Central memory CD4-positive, alpha-beta T cell (primary cell): ENCODE measurements at places on chromosomes 6 and 20.

DNA sequence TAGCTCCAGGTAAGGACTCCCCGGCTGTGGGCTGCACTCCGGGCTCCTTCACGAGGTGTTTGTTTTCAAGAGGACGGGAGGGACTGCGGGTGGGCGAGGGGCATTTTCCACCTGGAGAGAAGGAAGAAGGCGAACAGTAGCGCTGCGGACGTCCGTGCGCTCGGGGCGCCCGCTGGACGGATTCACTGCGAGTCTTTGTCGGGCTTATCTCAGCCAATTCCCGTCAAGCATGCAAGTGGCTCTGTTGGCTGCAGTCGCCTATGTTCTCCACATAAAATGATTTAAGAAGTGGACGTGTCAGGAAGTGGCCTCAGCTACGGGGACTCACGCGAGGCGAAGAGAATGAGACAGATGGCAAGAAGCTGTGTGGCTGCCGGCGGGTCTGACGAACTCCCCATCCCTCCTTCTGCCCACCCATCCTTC, 332 bp downstream of the GRIK2 start:
- no peak for DNase-seq

GRCh38 chr20:5410470-5410869, 93.7 kb upstream of the PROKR2 start:
- no peak for DNase-seq

- DNase-seq = no peak
These were observed 713.4 kb downstream of the CD109 start for GRCh38 chr6:74409447-74409846.

DNA sequence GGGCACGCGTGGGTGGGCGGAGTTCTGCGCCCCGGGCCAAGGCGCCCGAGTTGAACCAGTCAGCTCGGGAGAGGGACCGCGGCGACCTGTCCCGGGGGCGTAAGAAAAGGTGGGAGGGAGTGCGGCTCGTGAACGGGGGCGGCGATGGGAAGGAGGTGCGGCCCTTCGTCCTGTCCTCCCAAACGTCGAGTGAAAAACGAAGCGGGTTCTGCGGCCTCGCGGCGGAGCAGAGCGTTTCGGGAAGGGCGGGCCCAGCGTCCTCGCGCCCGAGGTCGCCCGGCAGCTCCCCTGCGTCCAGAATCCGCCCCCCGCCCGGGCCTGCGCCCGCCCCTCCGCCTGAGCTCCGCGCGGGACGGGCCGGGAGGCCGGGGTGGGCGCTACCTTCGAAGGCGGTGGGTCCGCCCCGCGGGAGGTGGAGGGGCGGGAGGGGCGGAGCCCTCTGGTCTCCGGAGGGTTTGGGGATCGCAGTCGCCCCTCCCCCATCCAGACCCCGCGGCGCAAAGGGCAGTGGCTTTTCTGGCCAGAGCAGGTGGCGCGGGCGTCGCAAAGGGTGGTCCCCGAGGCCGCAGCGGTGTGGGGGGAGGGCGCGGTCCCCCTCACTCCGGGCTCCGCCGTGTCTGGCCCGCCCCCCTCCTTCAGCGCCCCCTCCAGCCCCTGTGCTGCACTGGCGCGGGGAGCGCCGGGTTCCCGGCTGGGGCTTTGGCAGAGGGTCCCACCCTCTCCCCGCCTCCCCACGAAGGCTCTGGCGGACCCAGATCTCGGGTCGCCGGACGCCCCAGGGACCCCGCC, 838 bp downstream of the STMN3 start:
- peak; percentile 35 for DNase-seq

DNA sequence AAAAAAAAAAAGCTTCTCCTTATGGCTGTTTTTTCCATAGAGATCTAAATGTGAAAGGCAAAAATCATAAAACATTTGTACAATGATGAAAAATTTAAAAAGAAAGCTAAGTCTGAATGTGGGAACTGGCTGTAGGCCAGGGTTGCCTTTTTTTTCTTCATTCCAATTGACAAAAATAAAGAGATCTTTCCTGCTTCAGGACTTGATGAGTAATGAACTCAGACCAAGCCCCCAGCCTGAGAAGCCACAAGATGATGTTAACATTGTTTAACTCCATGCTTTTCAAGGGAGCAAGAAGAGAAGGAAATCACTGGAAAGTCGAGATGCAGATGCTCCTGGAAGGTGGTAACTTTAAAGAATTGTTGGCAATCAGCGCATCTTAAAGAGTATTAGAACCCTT, 41.4 kb downstream of the TRMT6 start:
- DNase-seq = no peak

DNA sequence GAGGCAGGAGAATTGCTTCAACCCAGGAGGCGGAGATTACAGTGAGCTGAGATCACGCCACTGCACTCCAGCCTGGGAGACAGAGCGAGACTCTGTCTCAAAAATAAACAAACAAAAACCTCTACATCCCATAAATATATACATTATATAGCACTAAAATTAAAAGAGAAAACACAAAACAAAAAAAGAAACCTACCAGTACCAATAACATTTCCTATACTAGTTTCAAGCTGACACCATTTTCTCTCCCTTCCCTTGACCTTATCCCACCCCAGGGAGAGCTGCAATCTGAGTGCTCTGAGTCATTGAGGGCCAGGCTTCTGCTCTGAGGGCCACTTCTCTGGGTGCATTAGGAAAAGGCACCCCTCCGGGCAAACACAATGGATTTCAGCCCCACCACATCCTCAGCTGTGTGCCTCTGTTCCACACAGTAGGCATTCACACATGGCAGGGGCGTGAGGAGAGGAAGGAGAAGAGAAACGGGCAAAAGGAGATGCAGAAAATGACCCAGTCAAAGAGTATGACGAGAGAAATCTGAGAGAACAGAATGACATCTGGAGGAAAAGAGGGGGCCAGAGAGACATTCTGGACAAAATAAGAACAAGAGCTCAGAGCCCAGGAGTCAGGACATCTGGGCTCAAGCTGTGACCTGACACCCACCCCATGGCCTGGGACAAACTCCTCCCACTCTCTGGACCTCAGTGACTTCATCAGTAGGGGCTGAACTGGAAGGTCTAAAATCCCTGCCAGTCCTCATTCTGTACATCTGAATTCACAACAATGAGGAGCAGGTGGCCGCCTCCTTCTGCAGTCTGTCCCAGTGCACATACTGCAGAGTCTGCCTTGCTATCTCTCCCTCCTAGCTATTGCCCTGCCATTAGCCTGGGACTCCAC, 18.2 kb downstream of the TRIM26 start:
- no peak for DNase-seq

DNA sequence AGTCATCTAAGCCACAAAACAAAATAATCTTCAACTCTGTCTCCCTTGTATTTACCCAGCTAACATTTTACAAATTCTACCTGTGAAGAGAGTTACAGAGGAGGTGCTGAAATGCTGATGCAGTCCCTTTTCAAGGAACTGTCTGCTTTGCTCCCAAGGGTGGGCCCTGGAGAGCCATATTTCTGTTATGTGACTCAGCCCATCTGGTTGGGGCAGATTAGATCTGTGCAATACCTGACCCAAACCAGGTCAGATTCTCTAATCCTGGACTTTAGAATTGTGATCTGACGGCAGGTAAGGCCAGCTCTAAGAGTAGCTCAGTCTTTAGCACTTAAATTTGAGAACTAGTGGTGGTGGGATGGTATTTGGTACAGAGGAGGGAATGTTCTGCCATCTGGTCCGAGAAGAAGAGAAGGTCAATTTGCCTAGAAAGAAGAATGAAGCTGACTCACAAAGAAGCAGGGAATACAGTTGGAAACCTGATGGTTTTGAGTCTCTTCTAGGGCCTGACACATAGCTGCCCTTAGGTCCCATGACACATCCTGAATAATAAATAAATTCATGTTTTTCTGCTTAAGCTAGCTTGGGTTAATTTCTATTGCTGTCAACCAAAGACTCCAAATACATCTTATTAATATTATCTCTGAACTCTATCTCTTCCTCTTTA, 8.1 kb downstream of the ZNF311 start:
- no peak for DNase-seq

- DNase-seq = no peak
These were observed 165.8 kb downstream of the KIF16B start for GRCh38 chr20:16407251-16408067.

GRCh38 chr6:16670617-16671051, 90.6 kb downstream of the ATXN1 start:
- no peak for DNase-seq

DNA sequence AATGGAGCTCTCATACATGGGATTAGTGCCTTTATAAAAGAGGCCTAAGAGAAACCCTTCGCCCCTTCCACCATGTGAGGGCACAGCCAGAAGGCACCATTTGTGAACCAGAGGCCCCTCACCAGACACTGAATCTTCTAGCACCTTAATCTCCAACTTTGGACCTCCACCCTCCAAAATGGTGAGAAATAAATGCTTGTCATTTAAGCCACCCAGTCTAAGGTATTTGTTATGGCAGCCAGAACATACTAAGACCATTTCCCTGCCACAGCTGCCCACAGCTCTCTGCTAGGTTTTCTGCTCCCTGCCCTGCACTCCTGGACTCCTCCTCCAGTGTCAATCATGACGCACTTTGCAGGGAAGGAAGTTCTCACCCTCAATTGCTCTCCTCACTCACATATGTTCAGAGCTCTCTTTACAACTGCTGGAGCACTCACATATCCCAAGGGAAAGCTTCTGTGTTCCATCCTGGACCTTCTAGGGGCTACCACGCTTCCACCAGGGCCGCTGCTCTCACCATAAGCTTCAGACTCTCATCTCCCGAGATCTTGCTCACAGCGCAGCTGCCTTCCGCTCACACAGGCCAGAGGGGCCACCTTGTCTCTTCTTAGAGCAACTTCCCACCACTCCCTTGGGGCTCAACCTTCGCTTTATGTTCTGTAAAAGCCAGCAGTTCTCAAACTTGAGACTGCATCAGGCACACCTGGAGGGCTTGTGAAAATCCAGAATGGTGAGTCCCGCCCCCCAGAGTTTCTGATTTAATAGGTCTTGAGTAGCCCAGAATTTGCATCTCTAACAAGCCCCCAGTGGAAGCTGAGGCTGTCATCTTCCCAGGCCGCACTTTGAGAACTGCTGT, 1.6 kb upstream of the LY86 start:
- DNase-seq = no peak

GRCh38 chr20:64065062-64065973, 2.3 kb downstream of the TCEA2 start:
- no peak for DNase-seq

DNA sequence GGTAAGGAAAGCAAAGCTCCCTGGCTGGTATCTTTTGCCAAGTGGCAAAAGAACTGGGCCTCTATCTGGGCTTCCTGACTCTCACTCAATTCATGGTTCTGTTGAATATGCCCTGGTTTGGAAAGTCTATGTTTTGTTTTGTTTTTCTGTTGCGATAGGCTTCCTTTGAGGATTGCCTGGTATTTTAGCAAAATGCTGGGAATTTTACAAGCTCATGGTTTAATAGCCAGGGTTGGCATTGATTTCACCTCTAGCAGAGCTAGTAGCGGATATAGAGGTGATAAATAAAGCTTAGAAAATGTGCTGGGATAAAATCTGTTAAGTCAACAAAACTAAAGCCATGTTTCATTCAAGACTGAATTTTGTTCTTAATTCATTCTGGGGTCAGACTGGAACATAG, 109.9 kb downstream of the RNF144B start:
- no peak for DNase-seq

DNA sequence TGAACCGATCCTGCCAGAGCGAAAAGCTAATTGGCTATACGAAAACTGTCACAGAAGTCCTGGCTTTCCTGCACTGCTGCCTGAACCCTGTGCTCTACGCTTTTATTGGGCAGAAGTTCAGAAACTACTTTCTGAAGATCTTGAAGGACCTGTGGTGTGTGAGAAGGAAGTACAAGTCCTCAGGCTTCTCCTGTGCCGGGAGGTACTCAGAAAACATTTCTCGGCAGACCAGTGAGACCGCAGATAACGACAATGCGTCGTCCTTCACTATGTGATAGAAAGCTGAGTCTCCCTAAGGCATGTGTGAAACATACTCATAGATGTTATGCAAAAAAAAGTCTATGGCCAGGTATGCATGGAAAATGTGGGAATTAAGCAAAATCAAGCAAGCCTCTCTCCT, 14.2 kb downstream of the CCR6 start:
- DNase-seq = no peak

DNA sequence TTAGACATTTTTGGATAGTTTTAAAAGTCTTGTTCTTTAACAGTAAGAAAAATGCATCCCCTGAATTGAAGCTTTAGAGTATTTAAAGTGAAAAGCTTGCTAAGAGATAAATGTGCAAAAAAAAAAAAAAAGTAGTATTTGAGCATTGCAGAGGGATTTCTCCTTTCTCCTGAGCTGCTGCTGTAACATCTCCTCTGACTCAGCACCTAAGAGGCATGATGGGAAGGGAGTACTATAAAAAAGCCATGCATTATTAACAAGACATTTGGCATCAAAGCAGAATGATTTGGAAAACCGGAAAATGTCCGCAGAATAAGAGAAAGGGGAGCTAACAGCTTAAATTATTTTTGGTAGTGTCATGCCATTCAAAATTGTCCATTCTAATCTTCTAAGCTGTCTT, 27.9 kb downstream of the B4GALT5 start:
- DNase-seq = no peak

DNA sequence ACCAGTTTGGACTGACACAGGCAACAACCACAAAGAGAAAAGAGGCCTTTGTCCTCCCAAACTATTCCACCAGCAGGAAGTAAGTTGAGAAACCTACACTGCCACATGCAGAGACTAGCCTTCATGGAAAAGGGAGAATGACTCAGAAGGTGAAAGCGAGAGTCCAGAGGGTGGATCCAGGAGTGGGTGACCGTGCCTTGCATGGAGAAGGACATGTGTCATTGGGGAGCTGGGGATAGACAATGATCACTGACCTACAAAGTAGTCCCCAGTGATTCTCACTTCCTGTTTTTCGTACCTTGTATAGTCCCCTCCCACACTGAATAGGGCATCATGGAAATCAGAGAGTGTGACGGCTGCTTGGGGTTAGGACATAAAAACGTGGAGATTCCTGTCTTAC, 91.9 kb downstream of the MYLK4 start:
- no peak for DNase-seq

DNA sequence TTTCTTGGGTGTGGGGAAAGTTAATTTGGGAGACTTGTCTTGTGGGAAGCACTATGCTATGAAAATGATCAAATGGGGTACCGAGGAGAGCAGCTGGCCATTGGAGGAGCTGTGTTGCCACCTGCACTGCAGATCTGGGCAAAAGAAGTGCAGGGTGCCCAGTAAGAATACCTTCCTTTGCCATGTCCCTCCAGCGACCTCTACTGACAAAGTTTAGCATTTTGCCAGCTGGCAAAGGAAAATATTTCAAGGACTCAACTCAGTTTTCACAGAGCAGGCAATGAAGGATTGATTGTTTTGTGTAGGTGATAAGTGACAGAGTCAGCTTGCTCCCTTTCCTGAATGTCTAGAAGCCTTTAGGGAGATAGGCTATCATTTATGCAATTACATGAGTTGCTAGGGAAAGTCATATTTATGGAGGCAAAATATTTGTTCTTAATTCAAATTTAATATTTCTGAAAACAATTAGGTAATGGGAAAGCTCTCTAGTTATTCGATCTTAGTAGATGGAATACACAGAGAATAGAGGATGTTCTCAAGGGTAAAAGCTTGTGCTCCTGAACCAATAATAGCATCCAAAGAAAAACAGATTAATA, 118.4 kb downstream of the FARS2 start:
- DNase-seq = no peak

- DNase-seq = peak; percentile 64
These were observed 1.2 kb downstream of the TRIB3 start for GRCh38 chr20:381581-382290.
